ENCODE measurements at places on chromosomes 4 and X.

DNA sequence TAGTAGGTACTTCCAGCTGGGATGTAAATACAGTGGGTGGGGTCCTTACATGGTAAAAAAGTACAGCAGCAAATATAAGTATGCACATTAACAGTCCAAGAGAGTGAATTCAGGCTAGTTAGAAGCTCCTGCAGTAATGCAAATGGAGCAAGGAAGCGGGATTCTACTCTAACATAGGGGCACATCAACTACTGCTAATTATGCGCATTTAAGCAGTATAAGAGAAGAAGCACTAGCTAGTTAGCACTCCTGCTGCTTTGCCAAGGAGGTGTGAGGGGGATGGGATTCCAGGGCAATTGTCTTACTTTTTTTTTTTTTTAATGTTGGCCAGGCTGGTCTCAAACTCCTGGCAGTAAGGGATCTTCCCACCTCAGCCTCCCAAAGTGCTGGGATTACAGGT is 284.1 kb downstream of the CHIC1 start:
- no peak for DNase-seq

DNA sequence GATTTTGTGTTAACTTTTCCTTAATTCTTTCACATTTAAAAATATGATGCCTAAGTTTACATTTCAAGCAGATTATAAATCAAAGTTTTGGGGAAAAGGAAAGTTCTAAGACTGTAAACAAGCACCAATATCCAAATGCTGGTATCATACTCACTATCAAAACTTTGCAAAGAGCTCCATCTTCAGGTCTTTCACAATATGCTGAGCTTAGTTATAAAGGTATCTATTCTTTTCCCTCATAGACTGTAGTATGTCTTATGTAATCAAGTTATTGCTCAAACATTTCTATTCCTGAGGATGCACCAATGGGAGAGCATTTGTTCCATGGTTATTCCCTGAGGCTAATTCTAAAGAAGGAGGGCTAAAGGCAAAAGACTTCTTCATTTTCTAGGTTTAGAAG is 207.9 kb upstream of the FAM241A start:
- peak; percentile 38 for DNase-seq

DNA sequence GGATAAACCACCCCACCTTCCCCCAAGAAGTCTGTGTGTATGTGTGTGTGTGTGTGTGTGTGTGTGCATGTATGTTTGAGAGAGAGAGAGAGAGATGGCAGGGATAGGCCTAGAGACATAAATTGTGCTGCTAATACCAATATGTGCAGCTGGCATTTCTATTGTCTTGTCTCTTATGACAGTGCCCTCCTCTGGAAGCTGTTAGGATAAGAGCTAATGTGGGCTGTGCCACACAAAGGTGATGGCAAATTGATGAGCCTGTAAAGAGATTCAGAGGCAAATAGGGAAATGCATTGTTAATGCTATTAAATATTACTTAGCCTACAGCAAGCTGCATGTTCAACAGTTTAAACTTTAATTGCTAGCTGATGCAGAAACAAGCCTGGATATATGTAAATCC is 332.0 kb downstream of the NKX6-1 start:
- no peak for DNase-seq

- no peak for DNase-seq
These were observed 178.4 kb downstream of the ANKRD50 start for GRCh38 chr4:124534131-124534530.

DNA sequence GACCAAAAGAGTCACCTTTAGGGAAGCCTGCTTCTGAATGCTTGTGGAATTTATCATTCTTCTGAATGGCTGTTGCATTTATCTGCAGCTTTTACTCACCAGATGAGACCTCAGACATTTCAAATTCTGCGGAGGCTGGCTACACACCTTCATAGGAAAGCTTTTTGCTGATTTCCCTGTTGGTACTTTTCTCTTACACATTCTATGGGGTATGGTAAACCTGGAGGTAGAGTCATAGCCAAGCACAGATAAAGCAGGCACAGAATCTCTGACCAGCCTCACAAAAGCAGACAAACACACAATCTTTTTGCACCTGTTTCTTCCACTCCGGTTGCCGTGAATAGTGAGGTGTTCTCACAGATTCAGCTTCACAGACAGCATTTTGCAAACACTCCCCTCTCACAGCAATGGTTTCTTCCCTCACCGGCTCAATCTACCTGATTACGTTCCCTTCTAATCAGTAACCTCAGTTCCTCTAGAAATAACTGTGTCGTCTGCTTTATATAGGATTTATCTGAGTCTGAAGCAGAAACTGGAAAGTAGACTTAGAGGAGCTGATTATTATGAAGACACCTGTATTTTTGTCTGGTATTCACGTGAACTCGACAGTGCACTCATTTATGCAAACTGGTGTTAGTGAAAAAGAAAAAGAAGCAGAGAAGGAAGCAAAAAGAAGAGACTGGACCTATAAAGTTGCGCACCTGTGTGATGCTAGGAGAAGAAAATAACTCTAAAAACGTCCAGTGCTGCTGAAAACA is 83.1 kb downstream of the DMD start:
- no peak for DNase-seq

DNA sequence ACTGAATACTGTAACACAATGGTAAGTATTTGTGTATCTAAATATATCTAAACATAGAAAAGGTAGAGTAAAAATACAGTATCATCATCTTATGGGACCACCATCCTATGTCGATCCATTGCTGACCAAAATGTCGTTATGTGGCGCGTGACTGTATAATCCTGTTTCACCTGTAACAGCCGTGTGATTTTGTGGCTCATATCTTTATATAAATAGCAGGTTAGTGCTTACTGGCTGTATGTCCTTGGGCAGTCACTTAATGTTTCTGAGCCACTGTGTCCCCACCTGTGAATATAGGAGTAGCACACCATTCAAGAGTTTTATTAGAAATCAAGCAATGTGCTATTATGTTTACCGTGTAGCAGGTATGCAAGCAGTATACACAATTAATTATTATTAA is 226.2 kb upstream of the FAT1 start:
- DNase-seq, result no peak

DNA sequence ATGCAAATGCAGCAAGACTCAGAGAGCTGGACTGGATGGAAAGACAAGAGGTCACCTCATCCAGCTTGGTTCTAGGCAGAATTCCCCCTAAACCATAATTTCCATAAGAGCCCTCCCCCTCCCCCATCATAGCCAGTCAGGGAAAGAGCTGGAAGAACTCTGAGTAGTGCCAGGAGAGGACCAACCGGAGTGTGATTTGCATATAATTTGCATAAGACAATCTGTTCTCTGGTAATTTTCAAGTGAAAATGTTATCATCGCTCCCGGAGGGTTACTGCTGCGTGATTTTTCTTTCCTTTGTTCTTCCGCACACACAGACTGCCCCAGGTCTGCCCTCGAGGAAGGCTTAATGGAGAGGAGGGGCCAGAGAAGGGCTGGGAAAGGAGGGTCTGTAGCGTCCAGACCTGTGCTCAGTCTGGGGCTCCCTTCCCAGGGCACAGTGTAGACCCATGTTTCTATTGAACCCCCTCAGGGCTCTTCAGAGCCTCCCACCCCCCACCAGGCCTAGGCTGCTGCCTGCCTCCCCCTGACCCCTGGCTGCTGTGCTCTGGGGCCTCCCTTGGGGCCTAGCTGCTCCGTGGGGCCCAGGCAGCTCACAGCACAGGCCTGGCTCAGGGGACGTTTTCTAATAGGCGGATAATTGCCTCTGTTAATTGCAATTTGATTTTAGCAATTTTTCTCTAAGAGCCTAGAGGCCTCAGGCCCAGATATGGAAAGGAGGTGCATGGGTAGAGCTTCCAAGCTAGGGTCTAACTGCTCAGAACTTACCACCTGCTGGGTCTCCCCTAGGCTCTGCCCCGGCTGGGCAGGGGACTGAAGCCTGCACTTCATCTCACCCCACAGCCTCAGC is 90.4 kb upstream of the PJA1 start:
- DNase-seq, result no peak

- DNase-seq, result no peak
These were observed 9.6 kb upstream of the MRPL1 start for GRCh38 chr4:77852892-77853495.

DNA sequence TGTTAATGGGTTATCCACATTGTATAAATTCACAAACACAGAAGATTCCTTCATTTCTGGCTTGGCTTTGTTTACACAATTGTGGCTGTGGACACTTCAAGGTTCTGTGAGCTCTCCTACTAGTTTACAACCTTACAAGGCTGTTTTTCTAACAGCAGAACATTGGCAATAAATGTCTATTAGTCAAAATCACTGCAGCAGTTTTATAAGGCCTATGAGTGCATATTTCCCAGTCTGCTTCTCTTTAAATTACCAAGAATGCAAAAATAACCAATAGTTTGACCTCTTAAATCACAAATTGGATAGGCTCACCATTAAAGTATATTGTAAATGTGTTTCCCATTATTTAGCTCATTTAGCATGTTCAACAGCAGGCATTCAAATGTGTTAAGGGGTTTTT is 239.2 kb downstream of the DKK2 start:
- no peak for DNase-seq

DNA sequence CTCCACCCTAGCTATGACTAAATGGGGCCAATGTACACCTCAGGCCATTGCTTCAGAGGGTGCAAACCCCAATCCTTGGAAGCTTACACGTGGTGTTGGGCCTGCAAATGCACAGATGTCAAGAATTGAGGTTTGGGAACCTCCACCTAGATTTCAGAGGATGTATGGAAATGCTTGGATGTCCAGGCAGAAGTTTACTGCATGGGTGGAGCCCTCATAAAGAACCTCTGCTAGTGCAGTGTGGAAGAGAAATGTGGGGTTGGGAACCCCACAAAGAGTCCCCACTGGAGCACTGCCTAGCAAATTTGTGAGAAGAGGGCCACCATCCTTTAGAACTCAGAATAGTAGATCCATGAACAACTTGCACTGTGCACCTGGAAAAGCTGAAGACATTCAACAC is 284.1 kb downstream of the ANTXR2 start:
- no peak for DNase-seq

DNA sequence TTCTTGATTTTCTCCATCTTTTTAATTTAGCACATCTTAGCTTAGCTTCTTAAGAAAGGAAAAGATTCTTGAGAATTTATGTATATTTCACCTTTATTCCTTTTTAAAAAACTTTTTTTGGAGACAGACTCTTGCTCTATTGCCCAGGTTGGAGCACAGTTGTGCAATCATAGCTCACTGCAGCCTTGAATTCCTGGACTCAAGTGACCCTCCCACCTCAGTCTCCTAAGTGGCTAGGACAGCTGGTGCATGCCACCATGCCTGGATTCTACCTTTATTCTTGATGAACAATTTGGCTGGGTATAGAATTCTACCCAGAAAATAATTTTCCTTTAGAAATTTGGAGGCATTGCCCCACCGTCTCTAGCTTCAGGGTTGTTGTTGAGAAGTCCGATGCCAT is 19.5 kb upstream of the SH3D19 start:
- DNase-seq, result no peak

GRCh38 chr4:6271206-6271605 is 1.6 kb downstream of the WFS1 start:
- no peak for DNase-seq

- DNase-seq, result no peak
These were observed 1.2 kb downstream of the GPC3 start for GRCh38 chrX:133983974-133984845.

GRCh38 chrX:821327-822107 is 190.9 kb downstream of the SHOX start:
- DNase-seq, result no peak

- DNase-seq, result no peak
These were observed 124.5 kb upstream of the HCCS start for GRCh38 chrX:10986616-10987015.

DNA sequence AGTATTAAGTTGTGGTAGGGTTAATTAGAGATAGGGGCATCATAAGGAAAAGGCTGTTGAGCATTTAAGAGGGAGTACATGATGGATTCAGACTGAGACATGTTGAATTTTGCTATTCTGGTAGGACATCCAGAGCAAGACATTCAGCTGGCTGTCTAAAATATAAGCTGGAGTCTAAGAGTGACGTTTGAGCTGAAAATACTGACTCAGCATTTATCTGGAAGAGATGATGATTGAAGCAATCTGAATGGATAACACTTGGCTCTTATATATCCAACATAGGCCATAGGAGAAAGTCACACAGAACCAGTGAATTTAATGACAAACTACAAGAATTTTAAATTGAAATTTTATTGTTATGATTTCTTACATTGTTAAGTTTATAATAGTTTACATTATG is 114.3 kb downstream of the CENPC start:
- no peak for DNase-seq

DNA sequence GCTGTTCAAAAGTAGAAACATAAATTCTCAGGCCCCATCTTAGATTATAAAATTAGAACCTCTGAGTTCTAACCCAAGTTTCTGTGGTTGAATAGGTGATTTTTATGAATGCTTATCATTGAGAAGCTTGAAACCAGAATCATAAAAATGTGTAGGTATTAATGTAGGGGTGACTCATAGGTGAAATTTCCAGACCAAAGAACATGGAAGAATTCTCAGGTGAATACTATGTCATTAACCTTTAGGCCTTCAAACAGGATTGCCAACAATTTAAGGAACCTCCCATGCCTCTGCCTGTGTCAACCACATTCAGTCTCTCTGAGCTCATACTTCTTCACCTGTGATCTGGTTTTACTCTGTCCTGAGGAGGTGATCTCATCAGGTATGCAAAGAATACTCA is 177.8 kb downstream of the NPFFR2 start:
- DNase-seq, result no peak

DNA sequence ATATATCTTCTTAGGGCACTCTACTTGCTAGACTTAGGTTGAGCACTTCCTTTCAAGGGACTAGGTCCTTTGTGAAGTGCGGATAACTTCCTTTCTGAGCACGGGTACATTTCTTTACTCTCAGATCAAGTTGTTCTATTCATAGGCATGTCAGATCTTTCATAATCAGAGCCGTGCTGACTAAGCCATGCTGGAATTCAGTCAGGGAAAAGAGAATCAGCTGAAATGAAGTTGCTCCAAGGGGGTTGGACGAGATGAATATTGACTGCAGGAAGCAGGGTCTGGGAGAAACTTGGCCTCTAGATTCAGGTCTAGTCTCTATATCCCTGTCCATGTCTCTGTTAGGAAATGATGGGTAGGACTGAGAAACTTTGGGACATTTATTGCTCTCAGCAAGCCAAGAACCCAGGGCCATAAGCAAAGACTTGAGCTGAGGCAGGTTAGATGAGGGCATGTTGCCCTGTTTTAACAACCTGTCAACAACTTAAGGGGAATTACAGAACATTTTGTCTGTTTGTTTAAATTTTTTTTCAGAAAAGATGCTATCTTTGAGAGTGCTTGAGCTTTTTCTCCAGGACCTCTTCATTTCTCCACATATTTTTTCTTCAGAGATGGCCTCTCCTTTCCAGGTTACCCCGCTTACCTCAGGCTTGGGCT is 28.3 kb downstream of the AREG start:
- DNase-seq, result peak; percentile 48

- DNase-seq, result no peak
These were observed 90.0 kb upstream of the EXOC1L start for GRCh38 chr4:55729351-55730279.

GRCh38 chr4:3302173-3302785 is 9.5 kb downstream of the RGS12 start:
- DNase-seq, result no peak

DNA sequence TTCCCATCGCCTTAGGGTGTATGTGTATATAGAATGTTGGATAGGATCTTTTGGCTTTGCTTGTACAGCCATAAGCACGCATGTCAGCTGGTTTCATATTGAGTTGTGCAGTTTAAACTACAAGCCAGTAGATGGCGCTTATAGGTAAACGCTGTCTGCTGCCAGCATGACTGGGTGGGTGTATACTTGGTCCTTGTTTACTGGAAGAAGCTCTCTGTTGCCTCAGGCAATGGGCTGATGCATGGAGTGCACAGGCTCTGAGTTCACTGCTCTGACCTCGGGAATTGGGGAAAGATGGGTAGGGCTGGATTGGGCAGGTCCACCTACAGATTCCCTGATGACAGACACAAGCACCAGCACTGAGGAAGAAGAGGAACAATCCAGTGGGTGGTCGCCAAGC is 831.5 kb downstream of the STIM2 start:
- DNase-seq, result peak; percentile 55
